ENCODE measurements at places on chromosomes 7 and 10. TPM values are rescaled to one million over a fixed set of nuclear protein-coding genes. Genes with fewer than 3 reads are reported as not detected.

The HELLS gene
- 13.5 TPM for total RNA-seq

The SFRP4 gene
- total RNA-seq, result 6.8 TPM

The GARIN1A gene
- total RNA-seq, result 2.5 TPM

The OR2A5 gene
- total RNA-seq, result not detected

The FGL2 gene
- 96.9 TPM for total RNA-seq

The ACBD7 gene
- 0.50 TPM for total RNA-seq

The OR6B1 gene
- total RNA-seq, result not detected
